ENCODE measurements at places on chromosomes 16 and 17.

DNA sequence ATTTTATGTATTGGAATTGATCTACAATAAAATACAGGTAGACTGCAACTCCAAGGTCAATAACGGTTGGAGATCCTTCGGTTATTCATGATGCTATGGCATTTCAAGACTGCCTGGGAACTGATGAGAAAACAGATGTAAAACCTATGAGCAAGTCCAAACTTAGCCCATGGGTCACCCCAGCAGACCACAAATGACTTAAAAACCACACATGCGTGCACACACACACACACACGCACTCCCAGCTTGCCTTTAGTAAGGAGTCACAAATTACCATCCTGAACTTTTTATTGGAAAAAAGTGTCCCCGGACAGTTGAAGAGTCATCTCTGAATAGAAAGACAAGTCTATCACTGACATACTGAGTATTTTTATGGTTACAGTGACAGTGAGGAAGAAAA, 26.7 kb downstream of the TRIM25 start:
- DNase-seq = no peak

DNA sequence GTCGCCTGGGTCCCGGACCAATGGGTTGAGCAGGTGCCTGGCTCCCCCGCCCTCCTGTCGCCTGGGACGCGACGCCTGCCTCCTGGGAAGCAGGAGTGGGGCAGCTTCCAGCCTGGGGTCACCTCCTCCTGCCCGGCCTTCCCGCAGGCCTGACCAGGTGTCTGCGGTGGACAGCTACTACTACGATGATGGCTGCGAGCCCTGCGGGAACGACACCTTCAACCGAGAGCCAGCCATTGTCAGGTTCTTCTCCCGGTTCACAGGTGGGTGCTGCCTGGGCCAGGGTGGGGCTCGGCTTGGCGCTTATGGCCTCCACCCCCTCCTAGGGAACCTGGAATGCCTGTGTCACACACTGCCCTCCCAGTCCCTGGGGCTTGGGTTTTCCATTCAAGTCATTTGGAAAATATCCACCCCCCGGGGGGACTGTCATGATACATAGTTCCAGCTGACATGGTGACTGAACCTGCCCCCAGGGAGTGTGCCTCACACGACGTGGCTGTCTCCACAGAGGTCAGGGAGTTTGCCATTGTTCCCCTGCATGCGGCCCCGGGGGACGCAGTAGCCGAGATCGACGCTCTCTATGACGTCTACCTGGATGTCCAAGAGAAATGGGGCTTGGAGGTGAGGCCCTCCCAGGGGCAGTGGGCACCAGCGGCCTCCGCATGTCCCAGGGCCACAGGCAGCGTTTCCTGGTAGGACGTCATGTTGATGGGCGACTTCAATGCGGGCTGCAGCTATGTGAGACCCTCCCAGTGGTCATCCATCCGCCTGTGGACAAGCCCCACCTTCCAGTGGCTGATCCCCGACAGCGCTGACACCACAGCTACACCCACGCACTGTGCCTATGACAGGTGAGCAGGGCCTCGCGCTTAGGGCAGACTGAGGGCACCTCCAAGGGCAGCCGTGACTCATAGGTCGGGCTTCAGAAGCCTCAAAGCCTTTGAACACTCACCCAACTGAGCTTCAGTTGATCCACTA, 2.3 kb downstream of the DNASE1 start:
- DNase-seq = no peak

- no peak for DNase-seq
These were observed 12.0 kb downstream of the CPSF4L start for GRCh38 chr17:73249700-73250099.

- no peak for DNase-seq
These were observed 5.6 kb downstream of the ALDH3A1 start for GRCh38 chr17:19742495-19742894.

- DNase-seq = peak; percentile 87
These were observed 204.6 kb downstream of the STX8 start for GRCh38 chr17:9371019-9371418.

DNA sequence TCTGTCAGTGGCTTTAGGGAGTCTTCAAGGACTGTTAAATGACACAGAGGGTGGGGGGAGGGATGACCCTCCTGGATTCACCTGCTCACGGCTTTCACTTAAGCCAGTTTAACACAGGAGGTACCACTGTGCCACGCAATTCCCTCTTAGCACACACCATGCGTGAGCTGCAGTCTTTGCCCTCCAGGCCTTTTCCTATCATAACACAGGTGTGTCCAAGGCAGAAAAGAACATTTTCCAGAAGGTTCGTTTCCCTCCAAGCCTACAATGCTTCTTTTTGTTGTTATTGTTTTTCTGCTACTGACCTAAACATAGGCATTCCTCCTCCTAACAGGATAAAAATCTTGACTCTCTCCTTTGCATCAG, 1.1 kb downstream of the ZFHX3 start:
- DNase-seq = no peak

DNA sequence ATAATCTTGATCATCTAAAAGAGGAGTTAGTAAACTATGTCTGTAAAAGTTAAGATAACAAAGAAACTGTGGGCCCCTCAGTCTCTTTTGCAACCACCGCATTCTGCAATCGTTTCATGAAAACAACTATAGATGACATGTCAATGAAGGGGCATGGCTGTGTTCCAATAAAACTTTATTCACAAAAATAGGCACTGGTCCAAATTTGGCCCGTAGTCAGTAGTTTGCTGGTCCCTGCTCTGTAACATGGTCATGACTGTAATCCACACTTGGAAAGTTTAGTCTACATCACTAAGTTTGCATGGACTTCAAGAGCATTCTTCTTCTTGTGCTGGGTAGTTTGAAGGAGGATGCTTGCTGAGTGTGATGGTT, 299.3 kb upstream of the PSMD7 start:
- no peak for DNase-seq

GRCh38 chr17:50047083-50047482, 8.8 kb upstream of the ITGA3 start:
- DNase-seq = no peak

- no peak for DNase-seq
These were observed 8.1 kb upstream of the ITGAE start for GRCh38 chr17:3809135-3809534.

DNA sequence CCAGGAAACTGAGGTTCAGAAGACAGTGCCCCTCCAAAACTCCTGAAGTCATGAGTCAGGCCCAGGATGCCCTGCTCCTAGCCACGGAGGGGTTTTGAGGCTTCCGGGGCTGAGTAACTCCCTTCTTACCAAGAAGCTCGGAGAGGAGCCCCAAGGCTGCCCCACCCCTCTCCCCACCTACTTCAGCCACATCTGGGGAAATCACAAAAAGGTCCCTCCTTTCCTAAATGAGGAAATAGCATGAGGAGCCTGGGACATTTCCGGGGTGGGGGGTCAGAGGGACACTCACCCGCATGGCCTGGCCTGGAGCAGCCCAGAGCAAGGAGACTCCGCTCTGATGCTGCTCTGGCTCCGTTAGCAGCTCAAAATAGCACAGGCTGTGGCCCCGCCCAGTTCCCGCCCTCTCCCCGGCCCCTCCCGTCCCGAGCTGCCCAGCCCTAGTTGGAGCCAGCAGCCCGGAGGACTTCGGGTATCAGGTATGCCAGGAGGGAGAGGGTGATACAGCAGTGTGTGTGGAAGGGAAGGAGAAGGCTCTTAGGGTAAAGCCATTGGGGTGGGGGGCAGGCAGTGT, 40.1 kb downstream of the MYO18A start:
- peak; percentile 81 for DNase-seq

DNA sequence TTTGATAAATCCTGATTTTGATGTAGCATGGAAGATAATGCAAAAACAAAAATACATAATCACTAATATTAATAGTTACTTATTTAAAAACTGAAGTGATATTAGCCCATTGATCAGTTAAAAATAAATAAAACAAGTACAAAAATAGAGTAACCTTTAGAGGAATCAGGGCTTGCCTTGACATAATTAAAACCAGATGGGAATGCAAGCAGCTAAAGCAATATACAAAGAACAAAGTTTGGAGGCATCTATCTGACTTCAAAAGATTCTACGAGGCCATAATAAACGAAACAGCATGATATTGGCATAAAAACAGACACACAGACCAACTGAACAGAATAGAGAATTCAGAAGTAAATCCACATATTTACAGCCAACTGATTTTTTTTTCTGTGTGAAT, 15.0 kb upstream of the HEATR3 start:
- DNase-seq = peak; percentile 19

GRCh38 chr17:40086150-40087044, 14.0 kb downstream of the NR1D1 start:
- DNase-seq = peak; percentile 52

- DNase-seq = no peak
These were observed 24.8 kb upstream of the MPRIP start for GRCh38 chr17:17017343-17018014.
